ENCODE measurements at places on chromosomes 6 and 20. TPM values are rescaled to one million over a fixed set of nuclear protein-coding genes. Genes with fewer than 3 reads are reported as not detected.

The PGC gene
- total RNA-seq: not detected

The SLC44A4 gene
- not detected for total RNA-seq

The PRPH2 gene
- not detected for total RNA-seq

The NANP gene
- 5.2 TPM for total RNA-seq

The PRRT1 gene
- total RNA-seq: 0.17 TPM

The AVP gene
- total RNA-seq: not detected

The KIF6 gene
- total RNA-seq: 1.3 TPM

The PHACTR3 gene
- 4.5 TPM for total RNA-seq

The SLC22A2 gene
- not detected for total RNA-seq

The NKAPL gene
- total RNA-seq: not detected

The MBOAT1 gene
- total RNA-seq: 6.3 TPM

The PMEPA1 gene
- total RNA-seq: 68.5 TPM

The FRK gene
- total RNA-seq: 0.82 TPM

The FAM217A gene
- total RNA-seq: not detected

The POU5F1 gene
- total RNA-seq: 2.0 TPM

The SAMD10 gene
- 4.5 TPM for total RNA-seq

The GSTA2 gene
- total RNA-seq: not detected

The VPS16 gene
- total RNA-seq: 32.1 TPM

The MOG gene
- total RNA-seq: not detected

The SLC17A9 gene
- 0.07 TPM for total RNA-seq

The SLC32A1 gene
- not detected for total RNA-seq

The OOEP gene
- not detected for total RNA-seq

The TSBP1 gene
- total RNA-seq: not detected

The CAGE1 gene
- 0.47 TPM for total RNA-seq

The ME1 gene
- total RNA-seq: 16.7 TPM

The WFDC5 gene
- not detected for total RNA-seq

The PNRC1 gene
- 158 TPM for total RNA-seq

The C6orf141 gene
- total RNA-seq: 29.9 TPM

The NNAT gene
- not detected for total RNA-seq
